NCI-H1105 (cell line): ENCODE measurements at places on chromosomes 7 and 10.
A peak's percentile ranks its signal among the peaks of the same experiment; 100 is the strongest.

- DNase-seq = no peak
Measured at GRCh38 chr7:73706126-73707044, 13.1 kb downstream of the STX1A start.

- DNase-seq = no peak
Measured at GRCh38 chr10:51894771-51895578, 195.6 kb upstream of the CSTF2T start.

GRCh38 chr7:14639801-14640200 is 262.8 kb downstream of the DGKB start:
- peak; percentile 4 for DNase-seq

- DNase-seq = no peak
Measured at GRCh38 chr10:46289209-46289810, 2.5 kb downstream of the ANTXRL start.
